ENCODE measurements at places on chromosomes 1 and 21.

DNA sequence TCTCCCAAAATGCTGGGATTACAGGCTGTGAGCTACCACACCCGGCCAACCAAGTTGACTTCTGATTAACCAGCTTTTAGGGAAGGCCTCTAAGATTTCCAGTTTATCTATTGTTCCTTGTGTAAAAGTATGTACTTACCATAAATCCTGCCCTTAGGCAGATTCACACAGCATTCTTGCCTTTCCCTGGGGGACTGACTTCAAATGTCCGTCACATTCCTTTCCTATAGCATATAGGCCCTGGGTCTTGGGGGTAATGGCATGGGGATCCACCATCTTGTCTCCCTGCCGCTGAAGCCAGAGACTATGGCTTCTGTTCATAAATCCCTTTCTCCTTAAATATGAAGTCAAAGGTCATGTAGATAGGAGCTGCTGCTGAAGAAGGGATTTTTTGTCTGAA, 872 bp upstream of the PINK1 start:
- no peak for DNase-seq

DNA sequence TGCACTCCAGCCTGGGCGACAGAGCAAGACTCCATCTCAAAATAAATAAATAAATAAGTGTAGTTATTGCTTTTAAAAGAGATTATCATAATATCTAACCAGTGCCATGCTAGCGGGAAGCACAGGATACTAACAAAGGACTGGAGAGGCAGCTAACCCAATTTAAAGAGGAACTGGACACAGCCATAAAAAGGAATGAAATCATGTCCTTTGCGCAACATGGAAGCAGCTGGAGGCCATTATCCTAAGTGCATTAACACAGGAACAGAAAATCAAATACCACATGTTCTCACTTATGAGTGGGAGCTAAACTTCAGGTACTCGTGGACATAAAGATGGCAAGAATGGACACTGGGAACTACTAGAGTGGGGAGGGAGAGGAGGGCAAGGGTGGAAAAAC, 54.9 kb downstream of the TM2D1 start:
- DNase-seq, result no peak

DNA sequence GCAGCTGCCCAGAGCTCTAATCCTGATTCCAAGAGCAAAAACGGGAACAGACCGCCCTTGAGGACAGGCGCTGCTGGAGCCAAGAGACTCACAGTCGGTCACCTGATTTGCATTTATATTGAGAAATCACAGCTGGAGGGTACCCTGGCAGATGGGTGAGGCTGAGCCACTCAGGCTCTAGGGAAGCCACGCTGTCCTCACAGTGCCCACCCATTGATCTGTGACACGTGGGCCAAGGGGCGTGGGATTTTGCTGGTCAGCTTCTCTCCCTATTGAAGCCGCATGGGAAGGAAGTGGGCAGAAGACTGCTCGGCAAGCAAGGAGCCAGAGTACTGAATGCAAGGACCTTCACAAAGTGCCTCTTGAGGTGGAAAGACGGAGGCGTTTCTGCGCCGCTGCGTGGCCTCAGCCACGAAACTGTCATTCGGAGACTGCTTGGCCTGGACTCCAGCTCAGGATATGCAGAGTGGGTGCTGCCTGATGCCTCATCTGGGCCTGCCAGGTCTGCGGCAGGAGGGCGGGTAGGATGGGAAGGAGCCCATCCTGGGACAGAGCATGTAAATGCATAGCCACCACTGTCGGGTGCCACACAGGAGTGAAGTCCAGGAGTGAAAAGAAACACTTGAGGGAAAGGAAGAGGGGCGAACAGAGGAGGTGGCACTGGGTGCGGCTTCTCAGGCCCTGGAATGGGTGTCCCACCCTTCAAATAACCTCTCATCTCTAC, 139.8 kb downstream of the PGBD5 start:
- DNase-seq, result no peak

- DNase-seq, result no peak
These were observed 137.5 kb upstream of the JUN start for GRCh38 chr1:58921342-58921741.

GRCh38 chr1:171715813-171716251, 26.0 kb downstream of the VAMP4 start:
- DNase-seq, result no peak

DNA sequence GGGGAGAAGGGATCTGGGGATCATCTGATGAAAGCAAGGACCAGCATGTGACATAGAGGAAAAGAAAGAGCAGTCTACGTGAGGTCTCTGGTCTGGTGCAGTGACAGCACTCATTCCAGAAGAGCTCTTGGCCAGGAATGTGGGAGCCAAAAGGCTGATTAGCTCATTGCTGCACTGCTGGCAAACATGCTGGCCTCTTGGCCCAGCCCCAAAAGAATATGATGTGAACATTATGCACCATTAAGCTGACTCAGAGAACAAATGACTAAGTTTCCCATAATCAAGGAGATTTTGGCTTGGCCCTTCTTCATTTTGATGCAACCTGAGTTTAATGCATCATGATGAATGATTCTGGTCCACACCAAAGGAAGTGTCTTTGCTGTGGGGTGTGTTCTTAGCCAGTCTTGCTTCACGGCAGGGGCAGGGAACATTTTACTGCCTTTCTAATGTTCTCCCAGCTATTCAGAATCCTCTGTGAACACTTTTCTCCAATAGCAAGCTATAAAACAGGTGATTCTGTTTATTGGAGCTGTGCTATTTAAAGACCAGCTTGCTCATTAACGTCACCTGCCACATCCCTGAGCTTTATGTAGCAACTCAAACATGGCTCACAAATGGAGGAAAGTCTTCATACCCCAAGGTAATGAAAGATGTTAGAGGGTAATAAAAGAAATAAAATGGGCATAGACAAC, 55.1 kb downstream of the PCBP3 start:
- DNase-seq, result no peak

DNA sequence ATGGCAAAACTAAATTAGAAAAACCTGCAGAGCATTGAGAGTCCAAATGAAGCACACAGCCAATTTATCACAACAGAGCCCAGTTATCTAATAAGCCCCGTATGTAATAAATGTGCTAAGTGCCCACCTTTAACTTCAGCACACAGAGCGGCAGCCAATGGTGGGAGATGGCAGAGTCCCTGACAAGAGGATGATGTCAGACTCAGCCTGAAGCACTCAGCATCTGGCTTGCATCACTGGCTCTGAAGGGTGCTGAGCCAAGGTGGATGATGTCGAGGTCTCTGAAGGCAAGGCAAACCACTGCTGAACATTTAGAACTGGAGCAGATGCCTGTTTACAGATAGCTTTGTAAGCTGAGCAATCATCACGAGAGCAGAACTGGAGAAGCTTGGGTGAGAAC, 118.3 kb downstream of the NUF2 start:
- no peak for DNase-seq

- DNase-seq, result no peak
These were observed 10.5 kb upstream of the SLAMF1 start for GRCh38 chr1:160657250-160657781.

GRCh38 chr1:112513112-112513870, 4.5 kb downstream of the WNT2B start:
- no peak for DNase-seq

- peak; percentile 16 for DNase-seq
These were observed 58.6 kb downstream of the PBX1 start for GRCh38 chr1:164617377-164618201.

DNA sequence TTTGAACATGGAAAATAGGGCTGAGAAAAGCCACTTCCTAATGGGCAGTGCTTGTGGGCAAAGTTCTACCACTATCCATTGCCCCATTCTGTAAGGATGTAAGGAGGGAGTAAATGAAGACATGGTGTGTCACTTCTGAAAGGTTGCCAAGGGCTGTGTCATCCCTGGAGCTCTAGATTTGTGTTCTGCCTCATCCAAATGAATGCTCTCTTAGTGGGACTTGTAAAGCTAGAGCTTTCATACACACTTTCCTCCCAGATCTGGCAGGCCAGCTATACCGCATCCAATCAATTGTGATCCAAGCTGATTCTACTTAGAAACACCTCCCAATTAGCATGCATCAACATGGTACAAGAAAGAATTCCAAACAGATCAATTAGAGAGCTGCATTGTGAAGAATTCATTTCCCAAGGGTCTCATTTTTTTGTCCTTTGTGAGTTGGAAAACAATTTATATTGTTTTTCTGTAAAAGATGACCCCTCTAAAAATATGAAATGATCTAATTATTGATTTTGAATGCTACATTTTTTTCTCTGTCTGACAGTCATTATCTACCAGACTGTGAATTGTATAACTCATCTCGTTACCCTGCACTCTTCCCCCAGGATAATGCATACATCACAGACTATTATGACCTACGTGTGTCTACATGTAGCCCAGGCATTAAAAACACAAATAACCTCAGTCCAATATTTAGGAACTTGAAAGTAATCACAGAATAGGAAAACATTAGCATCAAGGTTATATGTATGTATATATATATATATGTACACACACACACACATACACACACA, 117.1 kb upstream of the DUSP10 start:
- DNase-seq, result no peak
